Non-pigmented ciliary epithelial cell (primary cell): ENCODE measurements at places on chromosomes 1 and 21.

DNA sequence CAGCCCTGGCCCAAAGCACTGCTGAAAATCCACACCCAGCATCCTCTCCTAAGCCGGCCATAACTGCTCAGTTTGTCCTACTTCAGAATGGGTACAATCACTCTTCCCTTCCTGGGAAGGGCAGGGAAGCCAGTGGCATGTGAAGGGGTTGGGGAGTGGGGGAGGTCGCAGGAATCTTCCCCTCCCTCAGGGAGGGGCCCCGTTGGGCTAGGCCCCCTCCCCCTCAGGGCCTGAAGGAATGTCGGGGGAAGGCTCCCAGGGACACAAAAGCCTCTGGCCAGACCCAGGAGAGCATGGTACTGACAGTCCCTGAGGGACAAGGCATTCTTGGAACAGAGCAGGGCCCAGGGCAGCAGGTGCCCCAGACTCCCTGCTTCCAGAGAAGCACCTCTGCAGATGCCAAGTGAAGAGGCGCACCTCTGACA lies 1.2 kb downstream of the ELOVL1 start:
- DNase-seq, result no peak

DNA sequence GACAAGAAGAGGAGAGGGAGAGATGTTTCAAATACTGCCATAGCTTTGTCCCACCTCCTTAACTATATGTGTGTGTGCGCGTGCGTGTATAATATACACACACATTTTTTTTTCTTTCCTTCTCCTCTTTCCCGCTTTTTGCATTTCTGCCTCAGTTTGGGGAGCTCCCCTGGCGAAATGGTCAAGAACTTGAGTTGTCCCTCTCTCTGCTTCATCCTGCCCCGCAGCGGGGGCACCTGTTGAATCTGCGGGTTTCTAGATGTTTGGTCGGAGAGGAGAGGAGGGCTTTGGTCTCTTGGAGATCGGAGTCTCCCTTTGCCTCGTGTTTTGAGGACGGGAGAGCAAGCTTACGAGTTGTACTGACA lies 504 bp downstream of the SCCPDH start:
- DNase-seq, result no peak

- no peak for DNase-seq
Observed at GRCh38 chr1:92961896-92962752, 862 bp upstream of the DIPK1A start.

DNA sequence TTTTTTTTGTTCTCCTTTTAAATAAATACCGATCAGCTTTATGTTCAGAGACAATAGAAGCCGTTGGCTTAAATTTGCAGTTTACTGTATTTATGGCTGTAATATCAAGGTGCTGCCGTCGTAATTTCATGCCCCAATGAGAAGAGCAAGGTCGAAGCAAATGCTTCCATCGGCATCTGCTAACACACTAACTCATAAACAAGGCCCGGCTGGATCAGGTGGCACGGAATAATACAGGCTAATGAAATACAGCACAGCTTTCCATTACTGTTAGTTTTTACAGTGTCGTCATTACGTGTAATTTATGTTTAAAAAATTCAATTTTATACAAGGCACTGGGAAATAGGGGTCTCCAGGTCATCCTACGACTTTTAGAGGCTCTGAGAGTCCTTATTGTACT lies 119.0 kb downstream of the PEX14 start:
- no peak for DNase-seq

DNA sequence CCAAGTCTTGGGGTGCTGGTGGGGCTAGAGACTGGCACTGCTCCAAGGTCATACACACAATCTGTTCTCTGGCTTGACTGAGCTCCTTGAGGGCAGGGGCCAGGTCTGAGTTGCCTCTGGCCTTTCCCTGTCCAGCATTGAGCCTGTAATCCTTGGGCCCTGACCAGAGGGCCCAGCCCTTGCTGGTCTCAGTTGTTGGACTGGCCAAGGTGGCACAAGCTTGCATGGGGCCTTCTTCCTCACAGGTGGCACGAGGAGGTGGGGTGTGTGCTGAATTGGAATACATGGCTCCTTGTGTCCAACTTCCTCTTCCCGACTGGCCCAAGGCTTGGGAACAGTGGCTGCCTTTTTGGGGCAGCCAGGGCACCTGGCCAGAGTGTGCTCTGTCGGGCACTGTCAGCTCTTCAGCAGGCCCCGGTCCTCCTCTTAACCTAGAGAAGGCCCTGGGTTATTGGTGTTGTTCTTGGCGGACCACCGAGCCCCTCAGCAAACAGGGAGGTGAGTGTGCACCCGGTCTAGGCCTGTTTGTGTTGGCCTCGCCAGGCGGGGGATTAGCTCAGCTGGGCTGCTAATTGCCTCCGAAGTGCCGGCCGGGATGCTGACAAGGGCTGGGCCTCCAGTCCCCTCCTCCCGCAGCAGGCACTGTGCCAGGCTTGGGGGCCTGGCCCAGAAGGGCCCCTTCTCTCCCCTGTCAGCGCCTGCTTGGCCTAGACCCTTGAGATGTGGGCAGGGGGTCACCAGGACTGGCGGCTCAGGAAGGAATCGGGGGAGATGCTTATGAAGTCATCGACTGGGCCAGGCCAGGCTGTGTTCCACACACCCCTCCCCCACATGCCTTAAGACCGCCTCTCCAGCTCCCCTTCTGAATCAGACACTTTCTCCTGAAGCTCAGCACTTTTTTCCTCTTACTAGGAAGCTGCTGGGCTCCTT lies 28.5 kb downstream of the WNT4 start:
- peak; percentile 49 for DNase-seq

- DNase-seq, result no peak
Observed at GRCh38 chr1:10337436-10337835, 61.4 kb upstream of the PGD start.

GRCh38 chr1:15526021-15526489 lies 593 bp upstream of the DNAJC16 start:
- no peak for DNase-seq

- no peak for DNase-seq
Observed at GRCh38 chr1:67361641-67362040, 54.0 kb downstream of the IL12RB2 start.

DNA sequence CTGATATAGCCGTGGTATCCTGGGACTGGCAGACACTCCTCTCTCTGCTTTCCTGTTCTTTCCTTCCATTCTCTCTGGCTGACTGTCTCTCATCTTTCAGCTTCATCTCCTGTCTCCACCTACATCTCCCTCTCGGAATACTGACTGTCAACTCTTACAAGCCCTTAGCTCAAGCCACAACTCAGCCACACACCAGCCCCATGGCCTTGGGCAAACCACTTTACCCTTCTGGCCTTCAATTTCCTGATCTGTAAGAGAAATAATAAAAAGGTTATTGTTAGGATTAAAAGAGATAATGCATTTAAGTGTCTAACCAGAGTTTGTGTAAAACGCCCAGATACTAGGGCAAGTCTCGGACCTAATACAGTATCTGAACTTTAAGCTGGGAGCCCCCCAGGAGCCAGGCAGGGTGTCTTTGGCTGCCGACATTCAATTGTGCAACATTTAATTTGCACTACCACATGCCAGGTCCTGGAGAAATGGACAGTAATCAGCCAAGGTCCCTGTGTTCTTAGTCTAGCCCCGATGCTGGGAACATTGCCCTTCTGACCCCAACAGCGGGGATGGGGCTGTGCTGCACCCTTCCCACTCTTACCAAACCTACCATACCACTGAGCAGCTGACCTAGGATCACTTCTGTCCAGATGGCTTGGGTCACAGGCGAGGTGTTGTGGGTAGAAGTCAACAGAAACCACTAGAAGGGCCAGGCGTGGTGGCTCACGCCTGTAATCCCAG lies 5.1 kb downstream of the ECHDC2 start:
- no peak for DNase-seq

DNA sequence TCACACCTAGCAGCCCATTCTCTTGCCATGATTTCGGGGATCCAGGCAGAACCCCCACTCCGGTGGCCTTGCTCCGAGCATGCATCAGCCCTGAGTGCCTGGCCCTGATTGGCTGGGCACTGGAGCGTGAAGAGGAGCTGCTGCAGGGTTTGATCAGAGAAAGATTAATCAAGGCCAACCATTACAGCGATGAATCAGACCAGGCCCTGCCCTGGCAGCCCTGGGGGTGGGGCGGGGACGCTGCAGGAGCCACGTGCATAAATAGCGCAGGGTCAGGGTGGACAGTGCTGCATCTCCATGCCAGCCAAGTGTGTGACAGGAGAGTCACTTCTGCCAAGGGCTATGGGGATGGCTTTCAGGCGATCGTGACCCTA lies 3.4 kb upstream of the FAM131C start:
- no peak for DNase-seq

DNA sequence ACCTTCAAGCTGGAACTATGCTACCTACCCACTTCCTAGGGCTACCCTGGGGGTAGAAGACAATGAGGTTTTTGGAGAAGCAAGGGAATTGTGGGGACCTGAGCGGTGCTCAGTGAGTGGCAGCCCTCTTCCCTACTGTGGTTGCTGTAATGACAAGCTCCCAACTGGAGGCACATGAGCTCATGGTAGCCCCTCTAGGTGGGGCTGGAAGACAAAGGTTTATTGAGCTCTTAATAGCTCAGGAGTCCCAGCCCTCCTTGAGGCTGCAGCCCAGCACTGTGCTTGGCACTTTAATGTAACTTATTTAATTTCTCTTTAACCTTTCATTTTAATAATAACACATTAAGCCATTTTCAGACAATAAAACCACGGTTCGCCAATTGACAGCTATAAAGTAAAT lies 528.9 kb downstream of the OMA1 start:
- DNase-seq, result no peak

DNA sequence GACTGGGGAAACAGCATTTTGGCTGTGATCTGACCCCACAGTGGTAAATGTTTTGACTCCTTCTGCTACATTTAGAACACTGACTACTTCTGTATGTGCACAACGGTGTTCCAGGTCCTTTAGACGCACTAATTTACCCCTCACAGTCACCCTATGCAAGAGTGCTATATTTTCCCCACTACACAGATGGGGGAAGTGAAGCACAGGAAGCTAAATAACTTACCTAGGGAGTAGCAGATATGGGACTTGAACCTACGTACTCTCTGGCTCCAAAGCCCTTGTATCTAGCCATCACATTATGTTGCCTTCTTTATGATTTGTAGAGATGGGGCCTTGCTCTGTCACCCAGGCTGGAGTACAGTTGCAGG lies 49.3 kb downstream of the GADD45A start:
- DNase-seq, result no peak

GRCh38 chr21:14480411-14481031 lies 65.6 kb downstream of the SAMSN1 start:
- DNase-seq, result no peak

DNA sequence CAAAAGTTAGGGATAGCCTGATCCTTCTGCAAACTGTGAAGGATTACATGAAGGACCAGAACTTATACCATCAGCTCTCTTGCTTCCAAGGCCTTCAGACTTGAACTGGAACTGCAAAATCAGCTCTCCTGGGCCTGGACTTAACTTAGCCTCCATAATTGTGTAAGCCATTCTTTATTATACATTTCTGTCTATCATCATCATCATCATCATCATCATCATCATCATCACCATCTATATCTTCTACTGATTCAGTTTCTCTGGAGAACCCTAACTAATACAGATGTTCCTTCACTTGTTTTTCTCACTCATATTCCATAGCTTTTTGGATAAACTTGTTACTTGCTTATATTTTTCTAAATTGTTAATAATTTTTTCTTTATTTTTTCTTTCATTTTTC lies 50.0 kb downstream of the PAPPA2 start:
- no peak for DNase-seq

DNA sequence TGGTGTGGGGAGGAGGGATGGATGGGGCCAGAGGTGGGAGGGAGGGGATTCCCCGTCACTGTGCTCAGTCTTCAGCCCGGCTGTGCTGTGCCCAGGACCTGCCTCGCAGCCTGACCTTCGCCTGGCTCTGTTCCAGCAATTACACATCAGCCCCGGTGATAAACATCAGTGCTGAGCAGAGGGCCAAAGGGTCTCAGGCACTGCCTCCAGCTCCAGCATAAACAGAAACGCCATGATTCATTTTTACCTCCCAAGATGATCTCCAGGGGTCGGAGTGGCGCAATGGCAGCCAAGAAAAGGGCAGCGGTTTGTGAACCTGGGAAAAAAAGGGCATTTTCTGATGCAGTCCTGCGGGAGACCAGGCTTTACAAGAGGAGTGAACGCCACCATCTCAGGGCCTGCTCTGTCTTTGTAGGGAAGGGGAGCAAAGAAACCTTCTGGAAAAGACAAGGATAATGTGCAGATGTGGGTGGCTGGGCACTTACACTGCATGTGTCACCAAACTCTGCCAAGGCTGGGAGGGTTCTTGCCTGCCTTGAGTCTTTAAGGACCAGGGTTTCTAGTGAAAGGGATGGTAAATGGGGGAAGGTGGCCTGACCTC lies 28.1 kb downstream of the SHISA4 start:
- DNase-seq, result peak; percentile 66

- no peak for DNase-seq
Observed at GRCh38 chr1:8780405-8780804, 37.0 kb downstream of the RERE start.

- DNase-seq, result no peak
Observed at GRCh38 chr1:19644681-19645410, 735 bp downstream of the NBL1 start.

DNA sequence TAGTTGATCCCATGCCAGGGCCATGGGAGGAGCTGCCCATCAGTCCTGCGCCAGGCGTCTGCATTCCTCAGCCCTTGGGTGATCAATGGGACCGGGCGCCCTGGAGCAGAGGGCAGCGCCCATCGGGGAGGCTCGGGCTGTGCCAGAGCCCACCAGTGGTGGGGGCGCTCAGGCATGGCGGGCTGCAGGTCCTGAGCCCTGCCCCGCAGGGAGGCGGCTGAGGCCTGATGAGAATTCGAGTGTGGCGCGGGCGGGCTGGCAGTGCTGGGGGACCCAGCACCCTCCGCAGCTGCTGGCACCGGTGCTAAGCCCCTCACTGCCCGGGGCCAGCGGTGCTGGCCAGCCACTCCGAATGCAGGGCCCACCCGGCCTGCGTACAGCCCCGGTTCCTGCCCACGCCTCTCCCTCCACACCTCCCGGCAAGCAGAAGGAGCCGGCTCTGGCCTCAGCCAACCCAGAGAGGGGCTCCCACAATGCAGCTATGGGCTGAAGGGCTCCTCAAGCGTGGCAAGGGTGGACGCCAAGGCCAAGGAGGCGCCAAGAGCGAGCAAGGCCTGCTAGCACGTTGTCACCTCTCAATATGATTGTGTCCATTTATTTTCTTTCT lies 238.1 kb upstream of the OLFM3 start:
- no peak for DNase-seq

DNA sequence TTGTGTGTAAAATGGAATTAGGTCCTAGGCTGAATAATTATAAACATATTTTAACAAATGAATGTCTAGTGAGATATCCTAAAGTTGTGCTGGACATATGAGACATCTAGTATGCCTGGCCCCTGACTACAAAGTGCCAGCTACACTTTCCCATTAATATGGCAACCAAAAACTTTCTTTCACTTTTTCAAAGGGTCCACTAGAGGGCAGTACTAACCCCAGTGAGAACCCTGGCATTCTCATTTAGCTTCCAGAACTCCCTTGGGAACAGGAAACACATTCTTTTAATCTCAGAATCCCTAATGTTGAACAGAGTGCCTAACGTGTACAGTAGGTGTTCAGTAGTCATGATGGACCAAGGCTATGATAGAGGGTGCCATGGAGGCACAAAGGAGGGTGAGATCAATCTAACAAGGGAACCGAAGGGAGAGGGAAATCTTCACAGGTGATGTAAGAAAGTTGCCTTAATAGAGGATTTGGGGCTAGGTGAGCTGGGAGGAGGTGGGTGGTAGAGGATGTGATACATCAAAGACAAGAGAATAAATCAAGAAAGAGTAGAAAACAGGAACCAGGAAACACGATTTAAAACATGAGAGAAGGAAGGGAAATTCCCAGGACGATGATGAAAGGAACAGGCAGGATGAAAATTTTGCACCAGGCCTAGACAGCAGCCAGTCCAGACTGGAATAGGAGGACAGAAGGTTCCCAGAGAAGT lies 41.6 kb downstream of the NSL1 start:
- DNase-seq, result no peak

GRCh38 chr1:77833521-77834100 lies 54.2 kb downstream of the MIGA1 start:
- DNase-seq, result no peak
